ENCODE measurements at places on chromosomes 7 and 10.

GRCh38 chr10:51789118-51789517 is 89.7 kb upstream of the CSTF2T start:
- DNase-seq = no peak

DNA sequence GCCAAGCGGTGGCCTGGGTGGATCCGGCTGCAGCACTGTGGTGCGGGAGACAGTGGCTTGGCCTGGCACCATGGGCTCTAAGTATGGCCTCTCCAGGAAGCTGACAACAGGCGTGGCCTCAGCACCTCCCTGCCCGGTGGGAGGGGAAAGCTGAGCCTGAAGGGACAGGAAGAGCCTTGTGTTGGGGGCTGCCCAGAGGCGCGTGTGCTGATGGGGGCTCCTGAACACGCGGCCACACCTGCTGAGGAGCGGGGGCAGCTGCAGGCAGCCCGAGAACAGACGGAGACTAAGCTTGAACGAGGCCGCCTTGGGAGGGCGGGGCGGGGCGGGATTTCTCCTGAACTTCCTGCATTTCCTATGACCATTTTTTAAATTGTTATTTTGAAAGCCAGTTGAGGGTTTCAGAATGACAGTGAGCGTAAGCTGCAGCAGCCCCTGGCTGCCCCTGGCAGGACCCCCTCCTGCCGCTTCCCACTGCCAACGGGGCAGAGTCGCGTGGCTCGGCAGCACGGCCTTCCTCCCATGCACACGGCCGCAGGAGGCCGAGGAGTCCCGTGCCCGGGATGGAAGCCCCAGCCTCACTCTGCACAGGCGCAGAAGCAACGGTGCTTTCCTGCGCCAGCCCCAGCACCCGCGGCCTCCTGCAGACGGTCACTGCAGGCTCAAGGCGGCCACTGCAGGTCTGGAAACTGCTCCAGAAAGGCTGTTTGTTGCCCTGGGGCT is 43.2 kb downstream of the DPYSL4 start:
- peak; percentile 64 for DNase-seq

DNA sequence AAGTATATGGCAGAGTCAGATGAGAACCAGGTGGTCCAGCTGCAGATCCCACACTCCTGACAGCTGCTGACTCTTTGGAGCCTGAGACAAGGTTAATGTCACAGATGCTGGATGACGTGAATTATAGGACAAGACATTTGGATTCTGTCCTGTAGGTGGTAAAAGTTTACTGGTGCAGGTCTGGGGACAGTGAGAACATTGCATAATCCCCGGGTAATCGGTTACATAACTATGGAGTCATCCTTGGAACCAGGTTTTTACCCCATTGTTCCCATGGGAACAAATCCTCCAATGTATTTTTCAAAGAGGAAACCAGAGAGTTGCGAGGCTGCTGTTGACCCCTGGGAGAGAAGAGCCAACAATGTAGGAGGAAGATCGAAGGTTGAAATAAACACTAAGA is 27.5 kb upstream of the ZCCHC24 start:
- DNase-seq = no peak

DNA sequence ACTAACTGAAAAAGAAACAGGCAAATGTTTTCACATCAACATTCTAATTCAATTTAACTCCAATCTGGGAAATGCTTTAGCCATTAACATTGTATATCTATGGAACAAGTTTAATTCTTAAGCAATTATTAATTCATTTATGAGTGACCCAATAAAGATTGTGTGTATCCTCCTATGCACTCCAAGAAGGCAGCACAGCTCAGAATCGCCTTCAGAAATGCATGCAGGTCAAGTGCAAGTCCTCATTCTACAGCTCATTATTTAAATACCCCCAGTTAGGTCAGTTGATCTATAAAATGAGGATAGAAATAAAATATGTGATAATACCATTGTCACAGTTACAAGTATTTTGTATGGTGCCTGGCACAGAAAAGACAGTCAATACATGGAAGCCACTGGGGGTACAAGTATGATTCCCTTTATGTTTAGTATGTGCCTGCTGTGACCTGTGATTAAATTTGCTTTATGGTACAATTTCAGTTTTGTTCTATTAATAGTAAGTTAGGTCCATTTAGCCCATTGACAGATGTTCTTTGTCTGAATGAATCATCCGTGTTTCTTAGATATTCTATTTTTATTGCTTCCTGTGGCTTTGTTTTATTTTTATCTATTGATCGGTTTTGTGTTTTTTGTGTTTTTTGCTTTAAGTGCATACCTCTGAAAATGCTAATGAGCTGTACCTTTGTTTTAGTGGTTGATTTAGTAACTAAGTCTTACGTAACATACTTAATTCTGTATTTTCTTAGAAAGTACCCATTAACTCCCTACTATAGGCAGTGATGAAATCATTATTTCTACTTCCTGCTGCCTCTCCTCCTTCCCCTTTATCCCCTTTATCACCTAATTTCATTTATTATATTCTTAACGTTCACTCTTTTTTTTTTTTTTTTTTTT is 42.8 kb downstream of the CPXM2 start:
- DNase-seq = no peak

- DNase-seq = no peak
Observed at GRCh38 chr10:130905386-130905785, 406.1 kb downstream of the TCERG1L start.

- DNase-seq = no peak
Observed at GRCh38 chr10:119100434-119101238, 3.3 kb upstream of the DENND10 start.

GRCh38 chr10:15211464-15211979 is 43.0 kb upstream of the NMT2 start:
- DNase-seq = peak; percentile 23

- DNase-seq = no peak
Observed at GRCh38 chr7:93364806-93365205, 132.6 kb downstream of the VPS50 start.

DNA sequence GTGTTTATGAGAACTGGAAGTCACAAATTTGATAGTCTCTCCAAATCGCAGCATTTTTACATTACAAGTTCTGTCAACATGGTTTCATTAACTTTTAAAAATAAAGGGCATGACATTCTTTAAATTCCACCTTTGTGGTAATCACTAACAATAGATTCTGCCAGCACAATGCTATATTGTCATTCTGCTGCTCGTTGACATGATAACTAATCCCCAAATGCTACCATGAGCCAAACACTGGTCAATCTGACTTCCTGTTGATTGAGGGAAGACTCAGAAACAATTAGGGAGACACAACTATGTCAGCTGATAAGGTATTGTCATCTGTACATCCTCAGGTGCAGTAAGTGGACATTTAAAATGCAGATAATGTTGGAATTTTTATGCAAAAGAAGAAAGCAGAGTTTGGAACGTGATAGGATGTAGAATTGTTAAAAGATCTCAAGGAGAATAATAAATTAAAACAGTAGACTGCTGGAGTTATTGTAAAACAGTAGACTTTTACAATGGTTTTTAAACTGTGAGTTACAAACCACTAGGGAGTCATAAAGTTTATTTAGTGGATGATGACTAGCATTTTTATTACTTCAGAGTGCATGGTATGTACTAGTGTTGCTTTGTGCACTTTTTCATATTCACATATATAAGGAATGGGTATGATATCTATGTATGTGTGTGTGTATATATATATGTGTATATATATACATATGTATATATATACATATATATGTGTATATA is 126.4 kb upstream of the DKK1 start:
- DNase-seq = no peak

- no peak for DNase-seq
Observed at GRCh38 chr7:117769085-117769484, 104.2 kb downstream of the CTTNBP2 start.

DNA sequence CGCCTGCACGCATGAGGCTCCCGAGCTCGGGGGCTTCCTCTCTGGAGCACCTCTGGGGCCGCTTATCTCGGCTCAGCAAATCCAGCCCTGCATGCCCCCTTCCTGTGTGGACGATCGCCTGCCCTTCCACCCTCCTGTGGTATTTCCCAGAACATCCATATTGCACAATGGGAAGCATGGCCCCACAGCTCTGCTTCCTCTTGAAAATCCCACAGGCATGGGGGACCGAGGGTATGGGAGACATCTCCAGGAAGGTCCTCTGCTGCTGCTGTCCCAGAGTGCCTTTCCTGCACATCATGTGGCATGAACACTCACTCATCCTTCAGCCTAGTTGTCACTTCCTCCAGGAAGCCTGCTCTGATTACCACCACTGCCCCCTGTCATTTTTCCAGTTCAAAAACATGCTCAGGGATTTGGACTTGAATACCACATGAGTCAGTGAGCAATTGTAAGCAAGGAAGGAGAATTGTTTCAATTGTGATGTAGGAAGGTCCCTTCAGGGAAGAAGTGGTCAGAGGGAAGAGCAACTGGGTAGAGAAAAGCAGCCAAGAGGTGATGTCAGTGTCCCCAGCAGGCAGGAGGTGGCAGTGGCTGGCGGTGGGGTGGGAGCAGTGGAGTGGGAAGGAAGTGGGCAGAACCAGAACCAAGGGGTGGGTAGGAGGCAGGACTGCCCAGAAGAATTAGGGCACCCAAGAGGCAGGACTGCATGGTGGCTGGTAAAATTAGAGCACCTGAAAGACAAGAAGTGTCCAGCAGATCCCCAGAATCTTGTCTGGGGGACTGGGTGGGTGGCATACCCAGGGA is 67.5 kb upstream of the ZMIZ1 start:
- no peak for DNase-seq

DNA sequence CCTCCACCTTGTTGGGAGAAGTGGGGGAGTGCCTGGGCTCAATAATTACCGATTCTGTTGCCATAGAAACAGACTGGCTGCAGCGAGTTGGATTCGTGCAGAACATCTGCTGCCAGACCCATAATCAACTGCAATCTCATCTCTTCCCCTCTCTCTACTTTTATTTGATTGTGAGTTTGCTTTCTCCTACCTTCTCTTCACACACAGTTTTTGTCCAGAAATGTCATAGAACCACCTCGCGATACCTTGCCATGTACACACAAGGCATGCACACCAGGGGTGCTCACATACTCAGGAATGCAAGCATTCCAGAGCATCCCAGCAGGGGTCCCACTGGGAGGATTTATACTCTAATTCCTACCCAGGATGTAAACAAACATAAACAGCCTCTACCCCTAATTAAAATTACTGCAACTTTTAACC is 262.2 kb upstream of the AOAH start:
- DNase-seq = no peak

DNA sequence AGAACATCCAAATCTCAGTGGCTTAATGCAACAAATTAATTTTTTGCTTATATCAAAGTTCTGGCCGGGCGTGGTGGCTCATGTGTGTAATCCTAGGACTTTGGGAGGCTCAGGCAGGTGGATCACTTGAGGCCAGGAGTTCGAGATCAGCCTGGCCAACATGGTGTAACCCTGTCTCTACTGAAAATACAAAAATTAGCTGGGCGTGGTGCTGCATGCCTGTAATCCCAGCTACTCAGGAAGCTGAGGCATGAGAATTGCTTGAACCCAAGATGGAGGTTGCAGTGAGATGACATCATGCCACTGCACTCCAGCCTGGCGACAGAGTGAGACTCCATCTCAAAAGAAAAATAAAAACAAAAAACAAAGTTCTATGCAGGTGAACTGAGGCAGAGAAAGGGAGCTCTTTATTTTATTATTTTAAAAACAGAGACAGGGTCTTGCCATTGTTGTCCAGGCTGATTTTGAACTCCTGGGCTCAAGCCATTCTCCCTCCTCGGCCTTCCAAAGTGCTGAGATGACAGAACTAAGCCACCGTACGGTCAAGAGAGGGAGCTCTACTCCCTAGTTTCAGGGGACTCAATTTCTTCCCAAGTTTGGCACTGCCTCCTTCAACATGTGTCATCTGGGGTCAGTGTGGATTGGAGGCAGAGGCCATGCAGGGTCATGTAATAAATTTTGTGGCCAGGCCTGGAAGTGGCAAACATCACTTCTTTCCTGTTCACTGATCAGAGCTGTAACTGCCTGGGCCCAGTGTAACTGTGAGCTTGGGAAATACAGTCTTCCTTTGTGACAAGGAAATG is 2.4 kb downstream of the ADCK2 start:
- DNase-seq = no peak

- DNase-seq = peak; percentile 64
Observed at GRCh38 chr10:48804740-48805182, 120.1 kb downstream of the WDFY4 start.

- no peak for DNase-seq
Observed at GRCh38 chr10:84156768-84157167, 16.8 kb upstream of the GPR15LG start.

DNA sequence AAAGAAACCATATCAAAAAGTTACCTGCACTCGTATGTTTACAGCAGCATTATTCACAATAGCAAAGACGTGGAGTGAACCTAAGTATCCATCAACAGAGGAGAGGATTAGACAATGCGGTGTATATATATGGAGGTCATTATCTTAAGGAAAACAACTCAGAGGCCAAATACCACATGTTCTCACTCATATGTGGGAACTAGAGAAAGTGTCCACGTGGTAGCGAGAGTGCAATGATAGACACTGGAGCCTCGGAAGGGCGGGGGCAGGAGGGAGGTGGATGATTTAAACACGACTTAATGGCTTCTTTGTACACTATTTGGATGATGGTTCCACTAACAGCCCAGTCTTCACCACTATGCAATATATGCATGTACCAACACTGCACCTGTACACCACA is 40.1 kb upstream of the RNF32 start:
- no peak for DNase-seq

DNA sequence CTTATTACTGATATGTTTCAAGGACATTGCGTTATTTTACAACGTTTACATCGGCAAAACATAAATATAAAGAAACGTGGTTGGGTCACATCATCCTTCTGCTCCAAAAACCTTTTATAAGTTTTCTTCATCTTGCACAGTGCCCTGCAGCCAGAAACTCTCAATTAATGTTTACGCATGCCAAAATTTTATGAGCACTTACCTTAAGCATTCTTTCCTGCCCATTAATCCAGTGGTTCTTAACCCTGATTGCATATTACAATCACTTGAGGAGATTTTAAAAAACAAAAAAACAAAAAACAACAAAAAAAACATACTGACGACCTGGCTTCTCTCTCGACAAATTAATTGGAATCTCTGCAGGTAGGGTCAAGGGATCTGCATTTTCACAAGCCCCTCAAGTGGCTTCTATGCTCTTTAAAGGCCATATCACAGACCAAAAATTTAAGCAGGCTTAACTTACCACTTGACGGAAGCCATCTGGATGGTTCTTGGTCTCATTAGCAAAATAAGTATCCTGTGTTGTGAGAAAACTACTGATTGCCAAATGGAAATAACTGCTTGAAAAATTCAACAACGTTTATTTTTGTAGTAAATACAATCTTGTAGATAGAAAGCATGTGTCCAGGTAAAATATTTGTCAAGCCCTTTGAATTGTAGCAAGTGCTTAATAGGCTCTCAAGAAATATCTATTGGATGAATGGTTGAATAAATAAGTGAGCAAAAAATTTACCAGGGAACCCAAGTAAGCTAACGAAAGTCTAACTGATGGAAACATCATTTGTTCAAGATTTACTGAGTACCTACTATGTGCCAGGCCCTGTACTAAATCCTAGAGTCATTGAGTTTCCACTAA is 30.9 kb upstream of the SLC16A12 start:
- DNase-seq = no peak

GRCh38 chr10:50360077-50360850 is 108.9 kb upstream of the ASAH2 start:
- DNase-seq = no peak

DNA sequence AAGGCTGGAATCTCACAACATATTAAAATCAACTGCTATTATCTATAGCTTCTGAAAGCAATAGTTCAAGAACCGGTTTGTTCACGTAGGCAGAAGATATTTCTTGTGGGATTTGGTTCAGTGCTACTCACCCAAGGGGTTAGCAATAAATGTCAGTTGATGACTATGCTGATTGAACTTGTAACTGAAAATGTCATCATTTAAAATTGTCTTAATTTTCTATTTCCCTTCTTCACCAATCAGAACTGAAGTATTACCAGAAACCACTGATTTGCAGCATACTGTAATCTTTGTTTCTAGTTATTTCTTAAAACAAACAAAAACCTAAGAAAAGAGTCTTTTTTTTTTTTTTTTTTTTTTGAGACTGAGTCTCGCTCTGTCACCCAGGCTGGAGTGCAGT is 46.1 kb downstream of the CPEB3 start:
- DNase-seq = no peak

Measured in activated naive CD4-positive, alpha-beta T cell treated with anti-CD3 and anti-CD28 coated beads, Interleukin-2, amount 10 ng/mL, durations not matched to agents 7 days and 5 days (primary cell).